ENCODE measurements at places on chromosomes 1 and 21.

DNA sequence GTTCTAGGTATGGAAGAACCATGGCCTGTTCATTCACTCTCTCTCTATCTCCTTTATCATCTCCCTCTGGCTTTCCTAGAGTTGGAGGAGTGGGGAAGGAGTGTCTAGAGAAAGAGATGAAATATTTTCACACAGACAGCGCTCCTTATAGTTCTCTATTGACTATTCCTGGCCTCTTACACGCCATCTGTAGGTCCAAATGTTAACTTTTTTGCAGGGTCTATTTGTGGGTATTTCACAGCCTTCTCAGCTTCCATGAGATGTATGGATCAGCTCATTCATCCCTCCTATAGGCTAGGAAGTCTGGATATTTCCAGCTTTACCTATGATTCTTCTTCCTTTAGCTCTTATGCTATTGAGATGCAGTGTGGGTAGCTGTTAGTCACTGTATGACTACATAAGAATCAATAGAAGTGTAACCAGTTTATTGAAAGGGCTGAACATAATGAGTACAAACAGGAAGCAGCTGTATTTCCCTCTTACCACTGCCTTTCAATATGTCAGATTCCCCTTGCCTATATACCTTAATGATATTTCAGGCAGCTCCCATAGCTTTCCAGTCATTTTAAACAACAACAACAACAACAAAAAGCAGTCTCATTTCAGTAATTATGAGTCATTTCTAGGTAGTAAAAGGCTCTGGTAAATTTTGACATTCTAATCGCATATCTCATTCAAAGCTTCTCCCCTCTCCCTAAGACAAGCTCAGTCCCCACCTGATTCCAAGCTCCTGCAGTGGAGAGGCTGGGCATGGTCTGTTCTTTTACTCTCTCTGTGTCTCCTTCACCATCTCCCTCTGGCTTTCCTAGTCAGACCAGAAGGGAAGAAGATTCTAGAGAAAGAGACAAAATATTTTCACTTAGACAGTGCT, 149.5 kb downstream of the TTLL7 start:
- peak; percentile 27 for DNase-seq

GRCh38 chr1:27485363-27485762, 4.6 kb downstream of the WASF2 start:
- DNase-seq, result no peak

GRCh38 chr1:115976062-115976920, at the start of gene SLC22A15:
Gene SLC22A15, plus strand, starts transcription at chr1:115976513. Its CDS starts 115 bp downstream, at chr1:115976628.
- DNase-seq, result peak; percentile 46

DNA sequence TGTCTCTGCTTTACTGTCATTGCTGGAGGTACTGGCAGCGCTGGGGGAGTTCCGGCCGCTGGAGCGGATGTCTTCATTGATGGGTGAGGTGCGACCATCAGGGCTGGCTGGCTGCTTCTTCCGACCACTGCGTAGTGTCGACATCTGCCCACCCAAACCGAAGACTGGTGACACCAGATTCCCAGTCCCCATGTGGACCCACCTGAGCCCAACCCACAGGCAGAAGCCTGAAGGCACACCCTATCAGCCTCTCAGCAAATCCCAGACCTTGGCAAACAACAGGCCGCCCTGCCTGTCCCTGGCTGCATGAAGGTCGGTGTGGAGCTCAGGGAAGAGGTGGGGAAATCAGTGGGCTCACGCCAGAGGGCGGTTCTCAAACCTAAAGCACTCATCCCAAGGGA, 44.8 kb downstream of the SLC45A1 start:
- DNase-seq, result no peak

GRCh38 chr1:202214089-202214843, 20.7 kb downstream of the LGR6 start:
- no peak for DNase-seq

DNA sequence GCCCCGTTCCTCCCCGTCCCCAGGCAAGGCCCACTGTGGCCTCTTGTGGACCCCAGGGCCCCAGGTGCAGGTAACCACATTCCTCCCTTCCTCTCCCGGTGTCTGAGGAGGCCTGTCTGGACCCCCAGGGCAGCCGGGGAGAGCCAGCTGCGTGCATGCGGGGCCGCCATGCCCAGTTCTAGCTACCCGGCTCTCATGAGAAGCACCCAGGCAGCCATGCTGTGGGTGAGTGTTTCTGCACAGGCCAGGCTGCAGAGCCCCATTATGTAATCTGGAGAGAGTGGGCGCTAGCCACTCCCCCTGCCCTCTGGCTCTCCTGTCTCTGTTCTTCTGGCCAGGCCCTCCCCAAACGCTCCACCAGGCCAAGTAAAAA, 18.4 kb upstream of the PLEKHG5 start:
- DNase-seq, result no peak

GRCh38 chr1:175313672-175314225, 121.2 kb upstream of the KIAA0040 start:
- no peak for DNase-seq

DNA sequence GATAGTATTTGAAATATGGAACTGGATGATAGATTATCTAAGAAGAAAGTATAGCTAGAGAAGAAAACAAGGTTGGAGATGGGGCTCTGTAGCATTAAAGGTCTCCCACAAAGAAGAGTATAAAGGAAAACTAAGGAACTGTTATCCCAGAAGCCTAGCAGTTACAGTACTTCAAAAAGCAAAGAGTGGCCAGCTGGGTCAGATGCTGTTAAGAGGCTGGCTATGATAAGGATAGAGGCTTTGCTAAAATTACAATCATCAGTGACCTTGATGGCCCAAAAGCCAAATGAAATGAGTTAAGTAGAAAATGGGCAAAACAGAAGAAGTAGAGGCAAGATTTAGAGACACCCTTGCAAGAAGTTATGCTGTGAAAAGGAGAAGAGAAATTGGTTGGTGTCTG, 25.1 kb upstream of the ANGPTL1 start:
- DNase-seq, result no peak

- no peak for DNase-seq
Measured at GRCh38 chr1:175116903-175117302, 49.3 kb downstream of the TNN start.

GRCh38 chr1:203999618-204000017, 73.3 kb upstream of the SOX13 start:
- DNase-seq, result no peak

- DNase-seq, result no peak
Measured at GRCh38 chr21:26918323-26919079, 48.4 kb downstream of the ADAMTS5 start.

DNA sequence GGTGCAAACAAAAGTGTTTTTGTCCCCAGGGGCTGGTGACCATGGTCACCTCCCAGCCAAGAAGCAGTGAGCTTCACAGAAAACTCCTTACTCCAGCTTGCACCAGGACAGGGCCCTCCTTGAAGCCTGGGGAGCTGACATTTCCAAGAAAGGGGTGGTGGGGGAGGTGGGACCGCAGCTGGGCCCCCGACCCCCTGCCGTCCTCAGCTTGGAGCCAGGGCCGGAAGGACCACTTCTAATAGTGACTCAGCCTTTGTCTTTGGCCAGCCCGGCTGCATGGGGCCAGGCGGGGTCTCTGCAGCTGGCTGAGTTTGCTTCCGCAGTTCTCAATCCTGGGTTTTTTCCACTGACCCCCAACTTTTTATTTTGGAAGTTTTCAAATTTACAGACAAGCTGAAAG, 136.5 kb upstream of the POU3F1 start:
- DNase-seq, result no peak

- peak; percentile 44 for DNase-seq
Measured at GRCh38 chr1:24195136-24195535, 8.0 kb upstream of the IFNLR1 start.

DNA sequence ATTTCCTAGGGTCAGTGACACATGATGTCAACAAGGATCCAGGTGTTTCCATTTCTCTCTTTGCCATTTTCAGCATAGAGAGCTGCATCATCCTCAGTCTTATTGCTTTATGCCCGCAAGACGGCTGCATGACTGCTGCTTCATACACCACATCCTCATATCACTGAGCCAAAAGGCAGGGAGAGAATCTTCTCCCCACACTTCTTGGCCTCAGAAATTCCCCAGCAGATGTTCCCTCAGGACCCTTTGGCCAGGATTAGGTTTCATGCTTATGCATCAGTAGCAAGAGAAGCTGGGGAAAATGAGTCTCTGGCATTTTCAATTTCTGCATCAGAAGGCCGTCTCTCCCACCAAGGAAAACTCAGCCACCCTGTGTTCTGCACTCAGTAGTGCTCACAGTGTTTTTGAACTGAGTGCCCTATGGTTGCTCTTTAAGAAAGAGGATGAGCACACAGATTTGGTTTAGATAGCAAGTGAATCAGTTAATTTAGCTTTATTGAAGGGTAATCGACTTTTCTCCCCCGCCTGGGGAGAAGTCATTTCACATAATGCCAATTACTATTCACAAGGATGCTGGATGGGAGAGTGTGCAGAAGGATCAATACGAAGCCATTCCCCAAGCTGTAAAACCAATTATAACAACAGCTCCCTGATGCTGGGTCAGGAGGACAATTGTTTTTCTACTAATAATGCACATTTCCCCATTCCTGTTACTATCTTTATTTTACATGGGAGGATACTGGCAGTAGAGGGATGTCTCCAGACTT, 360.2 kb downstream of the HHIPL2 start:
- DNase-seq, result no peak

GRCh38 chr1:44609412-44609767, 64.9 kb downstream of the TMEM53 start:
- DNase-seq, result no peak

DNA sequence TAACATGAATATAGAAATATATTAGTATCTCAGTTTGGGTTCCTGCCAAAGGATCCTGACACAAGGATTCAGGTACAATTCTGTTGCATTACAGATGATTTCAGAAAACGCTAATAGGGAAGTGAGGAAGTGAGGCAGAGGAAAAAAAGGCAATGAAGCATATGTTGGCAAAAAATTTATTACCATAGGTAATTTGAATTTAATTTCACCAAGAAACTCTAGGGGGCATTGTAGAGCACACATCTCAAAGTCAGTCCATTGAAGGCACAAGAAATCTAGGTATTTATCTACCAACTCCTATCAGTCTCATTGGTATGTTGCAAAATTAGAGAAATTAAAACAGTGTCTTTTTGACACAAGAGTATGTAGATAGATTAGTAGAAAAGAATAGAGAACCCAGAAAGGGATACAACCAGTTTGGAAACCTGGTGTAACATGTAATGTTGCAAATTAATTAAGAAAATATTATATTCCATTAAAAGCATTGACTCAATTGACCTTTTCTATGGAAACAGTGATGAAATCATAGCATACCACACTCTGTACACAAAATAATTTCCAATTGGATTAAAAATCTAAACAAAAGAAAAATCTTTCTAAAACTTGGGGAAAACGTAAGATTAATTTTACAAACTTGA, 104.9 kb upstream of the SNX7 start:
- DNase-seq, result peak; percentile 21

- DNase-seq, result no peak
Measured at GRCh38 chr1:18569811-18570545, 60.7 kb upstream of the PAX7 start.

GRCh38 chr21:46097336-46098293, at the start of gene COL6A2:
Gene COL6A2, plus strand, starts transcription at chr21:46098112.
- DNase-seq, result peak; percentile 12

GRCh38 chr21:36765229-36765628, 66.3 kb downstream of the SIM2 start:
- no peak for DNase-seq

DNA sequence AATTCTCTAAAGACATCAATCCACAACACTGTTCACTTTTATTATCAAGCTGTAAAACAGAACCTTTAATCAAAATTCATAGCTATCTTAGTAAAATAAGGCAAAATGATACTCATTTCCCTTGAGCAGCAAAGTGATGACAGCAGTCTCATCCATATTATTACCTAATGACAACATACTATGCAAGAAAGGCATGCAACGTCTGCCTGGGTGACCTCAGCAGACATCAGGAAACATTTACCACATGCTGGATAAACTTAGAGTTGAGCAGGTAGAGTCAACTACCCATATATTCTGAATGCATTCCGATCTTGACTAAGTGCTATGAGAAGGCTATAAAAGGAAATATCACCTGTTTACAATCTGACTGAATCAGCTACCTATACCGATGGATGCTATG, 145.1 kb downstream of the SIPA1L2 start:
- DNase-seq, result no peak

GRCh38 chr1:182848736-182849135, 9.6 kb downstream of the DHX9 start:
- DNase-seq, result no peak

DNA sequence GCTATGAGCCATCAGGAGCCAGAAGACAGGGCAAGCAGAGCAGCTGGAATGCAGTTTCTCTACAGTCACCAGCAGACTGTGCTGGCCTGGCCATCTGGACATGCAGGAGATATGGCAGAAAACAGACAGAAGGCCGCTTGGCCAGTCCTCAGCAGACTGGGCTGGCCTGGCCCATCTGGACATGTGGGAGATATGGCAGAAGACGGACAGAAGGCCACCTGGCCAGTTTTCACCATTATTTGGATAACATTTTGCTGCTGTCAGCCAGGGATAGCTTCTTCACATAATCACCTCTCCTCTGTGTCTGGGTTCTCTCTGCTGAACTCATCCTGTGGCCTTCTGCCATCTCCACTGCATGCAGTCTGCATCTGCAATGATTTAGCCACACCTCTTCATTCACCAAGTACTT, 25.0 kb upstream of the CACYBP start:
- no peak for DNase-seq

DNA sequence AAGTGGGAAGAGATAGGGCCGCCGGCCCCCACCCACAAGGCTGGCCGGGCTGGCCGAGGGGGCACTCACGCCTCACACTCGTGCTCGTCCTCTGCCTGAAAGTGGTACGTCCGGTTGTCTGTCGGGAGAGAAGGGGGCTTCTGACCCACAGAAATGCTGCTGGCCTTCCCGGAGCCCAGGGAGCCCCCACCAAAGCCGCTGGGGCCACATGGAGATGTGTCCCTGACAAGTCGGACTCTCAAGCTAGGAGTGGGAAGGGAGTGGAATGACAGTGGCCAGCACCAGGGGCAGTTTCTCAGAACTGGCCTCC, 12.8 kb upstream of the TCEA3 start:
- DNase-seq, result no peak

DNA sequence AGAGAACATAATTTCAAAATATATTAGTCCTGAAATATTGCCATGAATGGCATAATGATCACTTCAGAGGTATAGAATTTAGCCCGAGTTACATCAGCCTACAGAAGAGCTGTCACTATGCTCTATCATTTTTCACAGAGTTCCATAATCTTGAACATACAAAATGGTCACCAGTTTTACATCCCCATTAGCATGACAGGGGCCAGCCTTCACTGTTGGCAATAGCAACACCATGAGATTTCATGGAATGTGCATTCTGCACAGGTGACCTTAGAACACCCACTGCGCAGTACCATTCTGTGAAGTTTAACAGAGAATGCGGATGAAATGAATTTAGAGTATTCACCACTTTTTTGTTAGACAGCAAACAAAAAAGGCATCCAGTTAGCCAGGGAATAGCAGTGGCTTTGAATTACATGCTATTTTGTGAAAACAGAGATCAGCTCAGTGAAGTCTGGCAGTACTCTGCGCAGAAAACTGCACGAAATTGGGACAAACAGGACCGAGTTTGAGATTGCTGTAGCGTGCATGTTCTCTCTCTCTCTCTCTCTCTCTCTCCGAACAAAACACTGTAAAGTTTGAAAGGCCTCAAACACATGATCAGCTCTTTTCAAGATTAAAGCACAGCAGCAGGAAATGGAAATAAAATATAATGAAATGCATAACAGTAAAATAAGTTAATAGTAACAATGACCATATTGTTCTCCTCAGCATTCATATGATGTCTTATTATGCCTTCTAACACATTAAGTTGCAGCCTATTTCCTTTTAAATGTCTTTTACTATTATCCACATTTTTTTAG, 349.3 kb downstream of the USH2A start:
- no peak for DNase-seq
